ENCODE measurements at places on chromosomes 3 and 15.

DNA sequence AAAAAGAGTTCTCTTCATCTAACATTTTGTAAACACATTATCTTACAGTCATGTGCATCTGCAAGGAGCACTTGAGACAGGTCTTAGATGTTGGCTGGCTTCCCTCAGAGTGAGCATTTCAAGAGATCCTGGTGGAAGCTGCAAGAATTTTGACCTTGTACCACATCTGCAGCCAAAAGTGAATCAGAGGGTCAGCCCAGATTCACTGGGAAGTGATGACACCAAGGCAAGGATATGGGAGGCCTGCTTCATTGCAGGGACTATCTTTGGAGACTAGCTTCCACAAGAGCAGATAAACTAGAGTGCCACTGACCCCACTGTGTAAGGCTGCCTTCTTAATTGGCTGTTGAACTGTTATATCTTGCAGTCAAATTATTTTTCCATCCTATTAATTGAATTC, 21.3 kb upstream of the GADL1 start:
- no peak for DNase-seq

- no peak for DNase-seq
Observed at GRCh38 chr3:48935530-48935929, 16.9 kb downstream of the ARIH2 start.

DNA sequence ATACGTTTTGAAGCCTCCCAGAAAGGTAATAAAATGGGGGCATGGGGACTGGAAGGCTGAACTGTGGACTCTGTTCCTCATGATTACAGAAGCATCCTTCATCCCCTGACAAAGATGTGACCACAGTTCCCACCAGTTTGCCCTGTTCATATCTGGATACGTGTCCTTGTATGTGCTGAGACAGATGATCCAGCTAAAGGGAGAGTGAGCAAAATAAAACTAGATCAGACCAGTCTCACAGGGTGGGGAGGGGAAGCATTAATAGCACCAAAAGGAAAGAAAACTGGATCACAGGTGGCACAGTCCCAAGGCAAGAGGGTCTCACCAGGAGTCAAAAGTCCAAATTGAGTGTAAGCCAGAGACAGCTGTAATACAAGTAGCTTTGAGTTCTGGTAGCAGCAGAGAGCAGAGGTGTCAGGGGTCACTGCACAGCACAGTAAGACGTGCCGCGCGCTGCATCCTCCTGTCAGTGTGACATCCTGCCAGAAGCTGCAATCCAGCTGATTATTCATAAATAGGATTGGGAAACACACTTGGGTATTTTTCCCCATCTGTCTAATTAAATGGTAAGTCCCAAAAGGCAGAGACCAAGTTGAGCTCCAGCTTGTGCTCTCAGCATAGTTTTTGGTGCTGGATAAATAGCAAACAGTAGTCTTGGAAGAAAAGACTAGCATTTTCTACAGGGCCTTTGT, 560.0 kb upstream of the CFAP20DC start:
- DNase-seq: peak; percentile 43

DNA sequence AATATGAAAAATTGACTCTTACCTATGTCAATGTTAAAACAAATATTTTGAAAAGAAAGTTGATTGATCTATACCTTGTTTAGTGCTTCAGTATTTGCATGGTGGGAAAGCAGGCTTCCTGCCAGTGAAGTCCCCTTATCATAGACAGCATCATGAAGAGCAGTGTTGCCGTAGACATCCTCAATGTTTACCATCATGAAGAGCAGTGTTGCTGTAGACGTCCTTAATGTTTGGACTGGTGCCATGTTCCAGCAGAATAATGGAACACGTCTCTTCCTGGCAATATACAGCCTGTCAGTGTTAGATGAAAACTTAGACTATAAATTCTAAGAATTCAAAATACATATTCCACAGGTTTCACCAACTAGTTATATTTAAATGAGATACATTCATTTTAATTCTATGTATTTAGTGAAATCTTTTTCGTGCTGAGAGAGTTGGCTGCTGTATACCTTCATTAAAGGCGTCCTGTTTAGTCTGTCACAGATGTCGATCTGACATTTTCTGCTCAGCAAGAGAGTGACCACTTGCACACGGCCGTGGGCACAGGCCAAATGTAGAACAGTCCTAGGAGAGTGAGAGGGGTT, 116.8 kb downstream of the LMLN start:
- DNase-seq: no peak

GRCh38 chr3:38721207-38721772, 71.8 kb upstream of the SCN5A start:
- no peak for DNase-seq

GRCh38 chr15:22968366-22968765, 11.8 kb downstream of the CYFIP1 start:
- peak; percentile 66 for DNase-seq

GRCh38 chr15:40245666-40246450, 7.0 kb downstream of the PAK6 start:
- DNase-seq: no peak

- DNase-seq: no peak
Observed at GRCh38 chr3:4732925-4733324, 239.8 kb downstream of the ITPR1 start.

DNA sequence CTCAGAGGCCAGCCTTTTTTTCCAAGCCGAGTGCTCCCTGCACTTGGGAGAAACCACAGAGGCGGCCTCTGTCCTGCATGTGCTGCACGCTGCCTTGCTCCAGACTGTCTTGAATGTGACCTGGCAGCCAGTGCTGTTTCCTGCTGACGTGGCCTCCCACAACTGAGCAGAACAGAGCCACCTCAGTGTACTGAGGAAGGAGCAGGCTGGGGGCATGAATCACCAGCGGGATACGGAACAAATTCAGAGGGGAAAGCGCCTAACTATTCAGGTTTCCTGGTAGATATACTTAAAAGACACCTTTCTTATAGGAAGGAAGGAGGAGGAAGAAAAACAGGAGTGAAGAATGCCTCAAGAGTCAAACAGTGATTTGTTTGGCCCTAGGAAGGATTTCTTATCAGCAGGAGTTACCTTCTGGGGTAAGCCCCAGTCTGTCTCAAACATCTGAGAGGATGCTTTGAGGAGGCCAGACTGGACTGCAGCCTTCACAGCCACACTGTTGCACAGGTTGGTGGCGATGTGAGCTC, 114.0 kb downstream of the FNDC3B start:
- peak; percentile 94 for DNase-seq

Measured in kidney glomerular epithelial cell (primary cell).